ENCODE measurements at places on chromosomes 12 and 14.

DNA sequence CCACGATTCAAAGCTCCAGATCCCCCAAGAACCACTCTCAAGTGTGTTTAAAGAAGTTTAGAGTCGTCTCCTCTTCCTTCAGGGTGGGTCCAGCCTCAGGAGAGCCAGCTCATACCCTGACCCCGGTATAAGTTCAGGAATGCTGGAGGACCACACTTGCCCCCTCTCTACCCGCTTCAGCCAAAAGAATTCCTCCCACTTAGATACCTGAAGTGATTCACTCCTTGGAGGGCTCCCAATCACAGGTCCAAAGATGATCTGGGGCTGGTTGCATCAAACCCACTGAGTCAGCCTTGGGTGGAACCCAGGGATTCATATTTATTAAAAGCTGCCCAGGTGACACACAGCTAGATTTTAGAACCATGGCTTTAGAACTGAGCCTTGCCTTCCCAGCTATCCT, 133.5 kb upstream of the PARP11 start:
- peak; percentile 97 for DNase-seq

DNA sequence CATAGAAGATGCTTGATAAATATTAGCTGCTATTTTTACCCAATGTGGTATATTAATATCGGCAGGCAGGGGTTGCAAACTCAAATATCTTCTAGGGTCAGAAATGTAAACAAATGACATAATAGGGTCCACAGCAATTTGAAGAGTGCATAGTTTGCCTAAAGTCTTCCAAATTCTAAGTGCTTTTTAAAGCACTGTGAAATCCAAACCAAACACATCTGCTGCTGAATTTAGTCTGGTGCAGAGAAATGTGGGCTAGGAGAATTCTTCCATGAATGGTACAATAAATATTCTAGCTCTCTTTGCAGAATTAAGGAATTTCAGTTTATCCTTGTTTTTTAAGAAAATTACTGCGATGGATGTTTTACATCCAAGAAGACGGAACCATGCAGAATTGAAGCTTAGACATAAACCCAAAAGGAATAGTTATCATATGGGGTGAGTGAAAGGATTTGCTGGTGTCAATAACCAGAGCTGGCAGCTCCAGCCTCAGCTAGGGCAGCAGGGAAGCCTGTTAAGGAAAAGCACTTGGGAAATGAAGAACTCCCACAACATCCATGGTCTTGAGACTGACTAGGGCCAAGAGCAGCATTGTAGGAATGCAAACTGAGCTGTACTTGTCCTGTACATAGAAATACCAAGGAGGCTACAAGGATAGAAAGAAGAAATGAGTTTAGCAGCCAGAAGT, 65.5 kb downstream of the PTPRR start:
- no peak for DNase-seq

- peak; percentile 8 for DNase-seq
Observed at GRCh38 chr12:24997970-24998582, 49.2 kb upstream of the BCAT1 start.

DNA sequence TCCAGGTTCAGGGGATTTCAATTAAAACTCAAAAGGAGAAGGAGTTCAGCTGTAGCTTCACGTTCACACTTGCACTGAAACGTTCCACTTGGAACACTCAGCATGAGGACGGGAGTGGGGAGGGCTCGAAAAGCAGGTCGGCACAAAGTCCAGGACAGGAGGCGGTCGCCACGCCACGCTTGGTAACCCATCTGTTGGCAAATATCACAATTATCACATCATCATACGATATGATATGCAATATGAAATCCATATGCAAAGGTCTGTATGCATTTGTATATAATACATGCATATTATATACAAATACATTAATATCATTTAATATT, 17.2 kb downstream of the ADGRD1 start:
- DNase-seq: no peak

DNA sequence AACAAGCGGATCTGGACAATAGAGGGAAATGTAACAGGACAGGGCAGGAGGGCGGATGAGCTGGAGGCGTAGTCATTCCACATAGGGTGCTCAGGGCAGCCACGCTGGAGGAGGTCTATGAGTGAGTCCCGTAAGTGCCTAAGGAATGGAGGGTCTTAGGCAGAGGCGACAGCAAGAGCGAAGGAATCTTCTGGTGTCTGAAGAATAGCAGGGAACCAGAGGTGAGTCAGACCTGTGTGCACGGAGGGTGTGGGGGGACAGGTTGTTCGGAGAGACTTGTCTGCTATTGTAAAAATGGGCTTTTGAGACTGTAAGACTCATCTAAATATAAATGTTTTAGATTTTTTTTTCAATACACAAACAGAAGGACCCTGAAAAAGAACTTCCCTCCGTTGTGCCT, 70.6 kb downstream of the SETD3 start:
- DNase-seq: no peak

- peak; percentile 33 for DNase-seq
Observed at GRCh38 chr12:2891240-2892053, 756 bp downstream of the TULP3 start.

DNA sequence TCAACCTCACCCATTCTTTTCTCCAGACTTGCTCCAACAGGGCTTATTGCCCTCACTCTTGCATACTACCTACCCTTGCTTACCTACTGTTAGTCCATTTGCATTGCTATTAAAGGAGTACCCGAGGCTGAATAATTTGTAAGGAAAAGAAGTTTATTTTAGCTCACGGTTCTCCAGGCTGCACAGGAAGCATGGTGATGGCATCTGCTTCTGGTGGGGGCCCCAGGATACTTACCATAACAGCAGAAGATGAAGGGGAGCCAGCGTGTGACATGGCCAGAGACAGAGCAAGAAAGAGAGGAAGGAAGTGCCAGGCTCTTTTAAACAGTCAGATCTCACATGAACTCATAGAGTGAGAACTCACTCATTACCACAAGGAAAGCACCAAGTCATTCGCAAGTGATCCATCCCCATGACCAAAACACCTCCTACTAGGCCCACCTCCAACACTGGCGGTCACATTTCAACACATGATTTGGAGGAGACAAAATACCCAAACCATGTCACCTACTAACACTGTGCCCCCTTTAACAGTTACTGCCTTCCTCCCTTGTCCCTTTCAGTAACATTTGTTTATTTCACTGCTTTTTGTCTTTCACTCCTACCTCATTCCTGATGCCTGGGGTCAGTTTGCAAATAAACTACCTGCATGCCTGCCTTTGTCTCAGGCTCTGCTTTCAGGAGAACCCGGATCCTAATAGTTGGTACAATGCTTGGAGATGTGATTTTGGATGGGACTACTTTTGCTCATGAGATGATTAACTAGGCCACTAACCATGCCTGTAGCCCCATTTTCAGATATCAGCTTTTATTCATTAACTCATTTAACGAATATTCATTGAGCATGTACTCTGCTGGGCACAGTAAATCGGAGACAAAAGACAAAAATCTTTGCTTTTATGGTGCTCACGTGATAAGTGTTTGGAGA, 41.6 kb upstream of the CSRP2 start:
- no peak for DNase-seq

GRCh38 chr14:98244162-98244948, 1027.6 kb downstream of the BCL11B start:
- peak; percentile 88 for DNase-seq

GRCh38 chr12:93803424-93803807, 126.2 kb downstream of the CRADD start:
- peak; percentile 72 for DNase-seq

- no peak for DNase-seq
Observed at GRCh38 chr12:124761871-124762270, 101.8 kb downstream of the SCARB1 start.

GRCh38 chr12:6465467-6466183, 4.9 kb downstream of the VAMP1 start:
- peak; percentile 60 for DNase-seq

DNA sequence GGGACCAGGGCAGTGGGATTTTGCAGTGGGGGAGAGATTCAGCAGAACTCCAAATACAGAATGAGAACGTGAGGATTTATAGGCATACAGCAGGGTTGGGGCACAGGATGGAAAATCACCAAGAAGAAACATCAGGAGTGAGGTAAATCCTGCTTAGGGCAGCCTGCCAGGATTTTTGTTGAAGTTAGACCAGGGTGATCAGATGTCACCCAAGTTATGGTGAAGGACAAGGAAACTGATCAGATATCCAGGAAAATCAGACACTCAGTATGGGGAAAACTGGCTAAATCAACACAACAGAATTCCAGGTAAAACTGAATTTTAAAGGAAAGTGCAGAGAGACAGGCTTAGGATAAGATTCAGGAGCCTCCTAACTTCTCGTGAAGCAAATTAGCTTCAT, 682.4 kb downstream of the TMEM121 start:
- no peak for DNase-seq

DNA sequence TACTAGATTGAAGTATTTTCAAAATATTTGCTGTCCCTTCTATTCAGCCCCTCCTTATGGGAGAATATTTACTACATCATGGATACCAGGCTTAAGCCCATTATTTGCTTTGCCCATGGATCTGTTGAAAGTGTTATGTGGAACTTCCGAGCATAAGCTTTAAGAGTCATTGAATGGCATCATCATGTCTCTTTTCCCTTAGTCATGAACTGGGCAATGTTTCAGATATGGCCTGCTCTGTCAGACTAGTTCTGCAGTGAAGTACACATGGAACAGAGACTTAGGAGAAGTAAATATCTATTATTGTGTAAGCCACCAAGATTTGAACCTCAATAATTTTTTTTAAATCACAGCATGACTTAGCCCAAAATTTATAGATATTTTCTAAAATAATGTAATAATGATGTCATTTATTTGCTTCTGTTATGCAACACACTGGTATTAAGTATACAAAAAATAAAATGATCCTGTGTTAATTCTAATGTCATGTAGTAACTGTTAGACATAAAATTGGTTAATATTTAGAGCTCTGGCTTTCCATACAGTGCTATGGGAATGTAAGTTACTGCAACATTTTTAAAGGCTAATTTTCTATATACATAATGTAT, 1097.3 kb downstream of the SLC16A7 start:
- peak; percentile 63 for DNase-seq

DNA sequence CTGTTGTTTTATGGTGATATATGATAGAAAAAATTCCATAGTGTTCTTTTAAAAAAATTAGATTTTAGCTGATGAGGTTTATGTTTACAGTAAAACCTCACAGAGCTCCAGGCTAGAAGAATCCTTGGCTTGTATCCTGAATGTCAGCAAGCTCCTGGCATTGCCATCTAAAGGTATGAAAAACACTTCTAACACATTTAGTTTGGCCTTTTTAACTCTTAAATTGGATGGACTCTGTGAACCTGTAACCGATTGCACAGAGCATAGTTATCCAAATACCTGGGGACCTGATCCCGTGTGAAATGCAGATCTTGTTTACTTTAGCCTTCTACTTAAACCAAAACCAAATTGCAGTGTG, 241.1 kb upstream of the DCN start:
- no peak for DNase-seq

DNA sequence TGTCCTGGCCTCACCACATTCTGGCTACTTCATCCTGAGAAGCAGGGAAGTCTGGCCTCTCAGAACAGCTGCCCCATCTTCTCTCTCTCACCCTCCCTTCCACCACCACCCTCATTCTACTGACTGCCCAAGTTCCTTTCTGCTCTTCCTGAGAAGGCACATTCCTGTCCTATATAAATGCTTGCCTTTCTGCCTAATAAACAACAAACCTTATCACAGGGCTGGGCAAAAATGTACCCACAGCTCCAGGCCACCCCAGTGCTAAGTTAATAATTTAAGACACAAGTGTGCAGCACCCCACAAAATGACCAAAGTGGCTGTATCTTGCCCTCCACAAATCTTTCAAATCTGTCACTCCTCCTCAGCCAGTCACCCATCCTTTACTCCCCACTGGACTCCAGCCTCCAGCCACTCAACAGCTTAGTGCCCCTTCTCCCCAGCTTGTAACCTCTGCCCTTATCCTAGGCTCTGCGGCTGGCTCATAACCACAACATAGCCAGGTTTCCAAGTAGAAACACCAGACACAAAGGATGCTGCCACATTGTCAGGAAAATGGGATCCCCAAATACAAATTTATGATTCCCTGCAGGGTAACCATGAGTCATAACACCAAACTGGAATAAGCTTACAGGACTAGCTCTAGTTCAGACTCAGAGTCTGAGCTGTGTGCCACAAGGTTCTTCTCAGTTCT, 15.0 kb downstream of the OXA1L start:
- peak; percentile 18 for DNase-seq

GRCh38 chr14:45811155-45811554, 558.2 kb upstream of the MIS18BP1 start:
- no peak for DNase-seq

DNA sequence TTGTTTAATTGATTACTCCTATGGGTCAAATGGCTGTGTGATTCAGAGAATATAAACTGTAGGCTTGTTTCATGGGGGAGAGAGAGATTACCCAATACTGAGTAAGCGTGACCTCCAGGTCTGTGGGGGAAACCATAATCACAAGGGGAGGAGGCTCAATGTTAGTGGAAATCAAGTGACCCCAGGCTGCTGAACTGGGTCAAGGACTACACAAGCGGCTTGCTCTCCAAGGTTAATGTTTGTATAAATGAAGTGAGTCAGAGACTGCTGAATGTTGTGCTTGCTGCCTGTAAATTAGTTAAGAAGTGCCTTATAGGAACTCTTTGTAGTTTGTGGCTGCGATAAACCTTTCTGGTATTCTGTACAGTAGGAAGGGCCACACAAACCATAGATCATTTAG, 479.7 kb downstream of the AACS start:
- DNase-seq: no peak

GRCh38 chr12:25264862-25265261, 14.1 kb upstream of the KRAS start:
- no peak for DNase-seq

DNA sequence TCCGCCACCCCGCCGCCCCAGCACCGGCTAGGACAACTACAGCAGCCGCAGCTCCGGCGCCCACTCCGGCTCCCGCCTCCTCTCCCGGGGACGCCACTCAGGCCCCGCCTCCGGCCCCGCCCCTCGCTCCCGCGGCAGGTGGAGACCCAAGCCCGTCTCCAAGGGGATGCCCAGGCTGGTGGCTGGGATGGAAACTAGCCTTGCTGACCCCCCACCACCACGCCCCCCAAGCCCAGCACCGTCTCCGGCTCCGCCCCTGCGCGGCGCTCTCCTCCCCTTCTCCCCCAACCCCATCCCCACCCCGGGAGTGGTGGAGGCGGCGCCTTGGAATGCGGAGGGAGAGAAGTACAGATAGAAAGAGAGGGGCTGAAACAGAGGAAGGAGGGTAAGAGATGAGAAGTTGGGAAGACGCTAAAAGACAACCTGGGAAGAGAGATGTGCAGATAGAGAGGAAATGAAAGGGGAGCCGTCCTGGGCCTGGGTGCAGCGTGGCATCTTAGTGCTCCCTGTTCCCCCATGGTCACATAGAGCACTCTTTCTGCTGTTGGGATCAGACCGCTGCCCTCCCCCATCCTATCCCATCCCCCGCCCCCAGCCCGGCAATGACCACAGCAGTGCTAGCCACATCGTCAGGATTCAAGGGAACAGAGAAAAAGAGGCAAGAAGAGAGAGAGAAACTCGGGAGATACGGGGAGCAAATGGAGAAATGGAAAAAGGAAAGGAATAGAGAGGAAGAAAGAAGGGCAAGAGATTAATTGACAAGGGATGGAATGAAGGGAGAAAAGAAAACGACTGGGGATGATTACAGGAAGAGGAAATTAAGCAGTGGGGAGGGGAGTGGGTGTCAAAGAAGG, at the start of gene ITGA7:
Gene ITGA7 (minus strand): TSS at position 64 of the 854 bp plus-strand sequence. CDS start 222 bp downstream, outside the sequence.
- no peak for DNase-seq

GRCh38 chr12:109553483-109553882, 19.8 kb downstream of the MMAB start:
- no peak for DNase-seq

GRCh38 chr12:44053549-44054127, 217.8 kb downstream of the TMEM117 start:
- DNase-seq: peak; percentile 50

Measured in bronchial epithelial cell (primary cell).